Peyer's patch (tissue), 4 donors: ENCODE measurements at places on chromosomes 1 and 21.

GRCh38 chr21:40684726-40685125 lies 162.2 kb downstream of the DSCAM start:
- DNase-seq: no peak

- no peak for DNase-seq
Observed at GRCh38 chr21:16241479-16241963, 511.7 kb downstream of the USP25 start.

DNA sequence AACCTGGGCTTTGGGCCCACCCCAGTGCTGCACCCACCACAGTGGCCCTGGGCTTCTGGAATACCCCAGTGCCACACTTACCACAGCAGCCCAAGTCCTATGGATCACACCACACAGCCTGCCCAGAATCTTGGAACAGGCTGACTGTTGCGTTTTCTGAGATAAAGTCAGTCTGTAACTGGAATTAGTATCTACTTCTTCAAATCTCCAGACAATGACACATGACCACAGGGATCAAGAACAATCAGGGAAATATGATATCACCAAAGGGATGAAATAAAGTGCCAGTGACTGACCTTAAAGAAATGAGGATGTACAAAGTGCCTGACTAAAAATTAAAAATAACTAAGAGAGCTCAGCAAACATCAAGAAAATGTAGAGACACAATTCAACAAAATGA lies 239.7 kb upstream of the PLD5 start:
- no peak for DNase-seq

DNA sequence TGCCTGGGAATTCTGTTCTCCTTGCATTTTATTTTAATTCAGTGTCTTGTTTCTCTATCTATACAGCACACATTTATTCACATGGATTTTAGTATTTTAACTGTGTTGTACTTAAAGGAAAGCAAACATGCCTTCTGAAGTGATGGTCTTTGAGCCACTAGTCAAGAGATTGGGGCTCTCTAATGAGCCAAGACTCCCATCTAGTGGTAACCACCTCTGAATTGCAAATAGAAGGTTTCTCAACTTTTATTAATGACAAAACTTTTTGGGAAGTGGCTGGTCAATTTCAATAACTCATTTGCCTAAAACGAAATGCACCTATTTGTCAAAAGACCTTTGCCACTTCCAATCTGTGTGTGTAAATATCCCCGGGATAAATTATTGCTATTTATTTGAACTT lies 199.6 kb downstream of the LTN1 start:
- DNase-seq: no peak

DNA sequence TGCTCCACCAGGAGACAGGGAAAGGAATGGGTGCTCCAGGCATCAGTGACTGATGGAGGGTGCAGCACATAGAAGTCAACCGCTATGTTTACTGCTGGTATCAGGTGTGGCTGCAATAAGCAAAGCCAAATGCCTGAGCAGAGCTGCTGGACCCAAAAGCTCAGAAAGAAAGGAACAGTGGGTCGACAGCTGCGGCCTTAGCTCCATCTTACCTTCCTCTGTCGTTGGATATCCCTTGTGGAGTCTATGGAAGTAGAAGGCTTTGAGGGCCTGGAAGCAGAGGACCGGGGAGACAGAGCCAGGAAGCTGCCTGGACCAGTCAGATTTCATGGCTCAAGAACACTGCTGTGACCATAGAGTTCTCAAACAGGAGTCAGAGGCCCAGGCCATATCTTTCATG lies 45.3 kb downstream of the RIMS3 start:
- no peak for DNase-seq

- DNase-seq: no peak
Observed at GRCh38 chr1:84086189-84086588, 57.9 kb upstream of the PRKACB start.

DNA sequence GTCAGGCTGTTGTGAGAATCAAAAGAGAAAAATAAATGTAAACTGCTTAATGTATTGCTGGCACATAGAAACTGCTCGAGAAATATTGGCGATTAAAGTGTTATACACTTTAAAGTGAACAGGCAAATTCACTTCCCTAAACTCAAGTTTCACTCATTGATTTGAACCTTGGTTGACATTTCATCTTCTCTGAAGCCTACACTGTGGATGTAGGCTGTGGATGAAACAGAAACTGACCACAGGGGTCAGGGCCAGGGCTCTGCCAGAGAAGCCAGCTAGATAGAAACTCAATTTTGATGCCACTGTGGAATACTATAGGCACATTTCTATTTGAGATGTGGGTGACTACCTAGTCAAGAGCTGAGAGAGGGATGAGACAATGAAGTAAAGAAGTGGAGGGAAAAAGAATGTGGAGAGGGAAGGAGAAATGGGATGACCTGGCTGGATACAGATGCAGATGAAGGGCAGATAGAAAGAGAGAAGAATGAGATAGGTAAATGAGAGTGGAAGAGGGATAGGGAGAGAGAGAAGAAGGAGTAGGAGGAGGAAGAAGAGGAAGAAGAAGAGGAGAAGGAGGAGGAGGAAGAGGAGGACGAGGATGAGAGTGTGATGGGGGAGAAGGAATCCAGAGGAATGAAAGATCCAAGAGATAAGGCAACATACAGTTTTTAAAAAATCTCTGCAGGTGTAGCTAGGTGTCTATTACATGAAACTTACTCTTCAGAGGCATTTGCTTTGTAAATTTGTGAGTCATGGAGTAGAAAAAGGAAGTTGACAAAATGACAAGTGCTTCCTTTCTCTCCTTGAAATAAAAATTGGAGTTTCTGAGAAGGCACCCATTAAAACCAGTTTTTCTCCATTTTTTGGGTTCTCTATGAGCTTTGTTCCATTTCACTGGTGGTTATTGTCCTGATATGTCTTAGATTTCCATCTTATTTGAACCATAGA lies 17.4 kb upstream of the CD1D start:
- DNase-seq: peak; percentile 27

GRCh38 chr1:80639777-80640533 lies 1160.8 kb upstream of the ADGRL2 start:
- DNase-seq: no peak

DNA sequence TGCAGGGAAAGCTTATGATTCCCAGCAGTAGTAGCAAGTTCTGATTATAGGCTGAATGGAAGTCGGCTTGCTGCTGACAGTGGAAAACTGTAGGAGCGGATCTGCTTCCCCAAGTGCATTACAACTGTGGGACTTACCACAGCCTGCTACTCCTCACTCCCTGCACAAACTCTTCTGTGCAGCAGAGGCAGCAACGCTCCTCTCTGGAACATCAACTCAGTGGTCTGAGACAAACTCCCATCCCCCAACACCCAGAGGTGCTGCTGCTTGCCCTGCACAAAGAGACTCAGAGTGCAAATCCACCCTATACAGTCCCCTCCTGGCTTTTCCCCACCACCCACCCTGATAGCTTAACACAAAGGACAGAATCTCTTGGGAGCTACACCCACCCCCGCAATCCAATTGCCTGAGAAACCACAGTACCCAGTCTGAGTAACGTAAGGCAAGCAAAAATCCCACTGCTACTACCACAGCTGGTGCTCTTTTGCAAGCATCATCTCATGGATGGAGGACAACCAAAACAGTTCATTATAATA lies 1455.2 kb downstream of the AMY1C start:
- no peak for DNase-seq

DNA sequence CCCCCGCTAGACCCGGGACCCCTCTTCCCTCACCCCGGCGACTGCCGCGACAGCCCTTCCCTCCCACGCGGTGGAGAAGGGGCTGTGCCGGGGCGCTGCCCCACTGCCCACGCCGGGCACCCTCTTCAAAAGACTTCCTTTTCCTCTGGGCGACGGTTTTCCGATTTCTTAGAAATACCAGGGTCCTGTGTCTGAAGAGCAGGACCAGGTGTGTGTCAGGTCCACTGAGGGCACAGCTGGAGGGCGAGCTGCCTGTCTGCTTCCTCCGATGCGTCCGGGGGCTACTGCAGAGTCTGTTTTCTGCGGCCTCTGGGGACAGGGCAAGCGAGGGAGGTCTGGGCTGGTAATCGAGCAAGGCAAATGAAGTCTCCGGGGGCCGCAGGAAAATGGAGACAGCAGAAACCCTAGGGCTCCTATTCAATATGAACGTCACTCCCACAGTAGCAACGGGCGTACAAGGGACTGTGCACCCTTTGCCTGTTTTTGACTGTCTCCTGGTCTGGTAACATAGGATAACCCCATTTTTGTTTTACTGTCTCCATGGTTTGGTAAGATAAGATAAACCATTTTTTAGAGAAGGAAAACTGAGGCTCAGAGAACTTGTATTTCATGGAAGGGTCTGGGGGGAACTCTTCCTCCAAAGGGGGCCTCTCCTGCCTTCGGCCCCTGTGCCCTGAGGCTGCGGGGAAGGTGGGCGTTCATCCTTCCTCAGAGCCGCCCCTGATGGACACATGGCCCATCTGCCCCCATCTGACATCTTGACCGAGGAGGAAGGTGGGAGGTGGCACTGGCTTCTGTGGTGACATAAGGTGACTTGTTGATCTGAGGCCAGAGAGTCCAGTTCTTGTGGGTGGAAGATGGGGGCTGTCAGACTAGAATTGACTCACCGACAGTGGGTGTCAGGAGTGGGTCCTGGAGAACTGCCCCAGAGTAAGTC lies 970 bp downstream of the TNFRSF1B start:
- peak; percentile 58 for DNase-seq

GRCh38 chr1:152855661-152856060 lies 4.1 kb upstream of the LCE7A start:
- no peak for DNase-seq

- no peak for DNase-seq
Observed at GRCh38 chr1:54606096-54606989, 17.0 kb downstream of the FAM151A start.

GRCh38 chr1:119816407-119816806 lies 5.1 kb upstream of the REG4 start:
- DNase-seq: no peak

- no peak for DNase-seq
Observed at GRCh38 chr1:41615316-41615715, 130.8 kb upstream of the EDN2 start.

DNA sequence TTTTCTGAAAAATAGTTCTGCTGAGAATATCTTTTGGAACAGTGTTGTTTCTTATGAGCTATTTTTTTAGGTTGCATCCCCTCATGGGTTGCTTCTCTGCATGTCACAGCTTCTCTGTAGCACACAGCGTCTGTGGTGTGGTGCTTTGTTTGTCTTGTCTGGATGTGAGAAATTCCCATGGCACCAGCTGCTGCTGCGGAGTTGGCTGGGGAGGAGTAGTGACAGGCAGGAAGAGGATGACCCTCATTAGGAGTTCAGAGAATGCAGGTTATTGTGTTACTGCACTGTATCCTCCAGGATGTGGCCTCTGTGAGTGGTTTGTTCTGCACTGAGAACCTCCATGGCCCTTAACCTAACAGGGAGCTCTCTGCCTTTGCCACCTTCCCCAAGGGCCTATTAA lies 64.8 kb downstream of the TSEN15 start:
- no peak for DNase-seq

DNA sequence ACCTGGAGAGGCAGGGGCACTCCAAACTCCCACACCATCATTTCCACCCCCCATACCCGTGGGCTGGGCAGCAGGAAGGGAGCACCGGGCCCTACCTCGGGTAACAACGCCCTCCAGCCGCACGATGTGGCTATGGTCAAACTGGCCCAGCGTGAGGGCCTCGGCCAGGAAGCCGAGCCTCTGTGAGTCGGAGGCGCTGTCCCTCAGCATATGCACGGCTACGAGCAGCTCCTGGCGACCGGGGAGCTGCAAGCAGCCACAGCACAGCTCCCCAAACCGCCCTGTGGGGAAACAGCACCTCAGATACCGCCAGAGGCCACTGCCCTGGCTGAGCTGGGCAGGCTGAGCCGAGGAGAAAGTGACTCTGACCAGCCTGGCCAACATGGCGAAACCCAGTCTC lies 29.2 kb downstream of the CDCA8 start:
- no peak for DNase-seq
